T-helper 17 cell (primary cell): ENCODE measurements at places on chromosomes 6 and 20. TPM values are rescaled to one million over a fixed set of nuclear protein-coding genes. Genes with fewer than 3 reads are reported as not detected.

Gene PROKR2
- total RNA-seq = not detected

DNA sequence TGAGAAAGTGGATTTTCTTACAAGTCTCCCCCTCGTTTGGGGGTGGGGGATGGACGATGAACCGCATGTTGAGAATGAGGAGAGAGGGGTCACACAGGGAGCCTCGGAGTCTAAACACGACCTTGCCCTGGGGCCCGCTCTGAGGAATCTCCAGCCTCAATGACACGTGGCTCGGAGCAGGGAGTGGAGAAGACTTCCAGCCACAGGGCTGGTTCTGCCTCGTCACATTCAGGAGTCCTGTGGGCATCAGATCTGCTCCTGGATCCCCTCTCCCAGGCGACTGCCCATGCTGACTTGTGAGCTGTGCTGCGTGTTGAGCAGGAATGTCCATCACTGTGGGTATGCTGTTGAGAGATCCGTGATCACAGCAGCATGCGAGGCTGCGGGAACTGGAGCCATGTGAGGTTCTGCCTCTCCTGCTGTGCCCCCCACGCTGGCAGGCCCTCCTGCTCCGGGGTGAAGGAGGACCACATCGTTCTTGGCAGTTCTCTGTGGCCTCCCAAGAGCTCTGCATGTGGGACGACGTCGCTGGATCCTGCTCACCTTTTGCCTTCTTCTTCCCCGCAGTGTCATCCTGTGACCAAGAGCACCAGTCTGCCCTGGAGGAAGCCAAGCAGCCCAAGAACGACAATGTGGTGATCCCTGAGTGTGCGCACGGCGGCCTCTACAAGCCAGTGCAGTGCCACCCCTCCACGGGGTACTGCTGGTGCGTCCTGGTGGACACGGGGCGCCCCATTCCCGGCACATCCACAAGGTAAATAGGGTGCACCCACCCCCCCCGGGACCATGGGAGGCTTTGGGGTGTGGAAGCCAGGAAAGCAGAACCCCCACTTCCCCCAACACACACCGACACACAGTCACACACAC, 157.5 kb downstream of the SMOC2 start:
- H3K4me3 ChIP-seq = no peak overlapping the region
- no peak overlapping the region for H3K27ac ChIP-seq
- H3K4me1 ChIP-seq = no peaks in the 10 kb centered on the region
- H3K36me3 ChIP-seq = no peaks in the 10 kb centered on the region
- peaks cover 22% of the 10 kb centered on the region for H3K27me3 ChIP-seq

- peaks cover 13% of the 10 kb centered on the region for H3K27me3 ChIP-seq
- H3K27ac ChIP-seq = no peak overlapping the region
- no peak for DNase-seq
- no peak overlapping the region for H3K4me3 ChIP-seq
- no peaks in the 10 kb centered on the region for H3K36me3 ChIP-seq
These were observed 306.2 kb upstream of the ZFP64 start for GRCh38 chr20:52497731-52498130.

DNA sequence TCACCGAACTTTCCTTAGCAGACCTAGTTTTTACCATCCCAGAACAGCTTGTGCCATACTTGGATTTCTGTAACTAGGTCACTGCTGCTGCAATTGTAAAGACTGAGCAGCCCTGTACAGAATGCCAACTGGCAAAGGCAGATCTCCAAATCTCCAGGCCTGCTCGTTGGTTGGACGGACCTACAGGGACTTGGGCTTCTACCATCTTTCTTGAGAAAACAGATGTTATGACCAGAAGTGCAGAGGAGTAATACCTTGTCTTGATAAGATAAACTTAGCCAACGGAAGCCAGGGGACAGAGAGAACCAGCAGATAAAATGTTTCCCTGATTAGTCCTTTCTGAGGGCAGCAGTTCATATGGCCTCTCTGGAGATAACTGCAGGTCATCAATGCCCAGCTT, 304.1 kb downstream of the RFPL4B start:
- no peaks in the 10 kb centered on the region for H3K27me3 ChIP-seq
- H3K4me3 ChIP-seq = no peak overlapping the region
- no peaks in the 10 kb centered on the region for H3K4me1 ChIP-seq
- no peak overlapping the region for H3K27ac ChIP-seq

Gene TBX18
- total RNA-seq = not detected

Gene IMPG1
- total RNA-seq = not detected

GRCh38 chr6:121356575-121356974, 22.3 kb upstream of the TBC1D32 start:
- no peak for DNase-seq
- no peak overlapping the region for H3K4me3 ChIP-seq
- H3K27me3 ChIP-seq = peaks cover 42% of the 10 kb centered on the region
- no peaks in the 10 kb centered on the region for H3K4me1 ChIP-seq
- H3K27ac ChIP-seq = no peak overlapping the region
- H3K36me3 ChIP-seq = no peaks in the 10 kb centered on the region
